Stromal cell of bone marrow (primary cell): ENCODE measurements at places on chromosomes 5 and 9.

DNA sequence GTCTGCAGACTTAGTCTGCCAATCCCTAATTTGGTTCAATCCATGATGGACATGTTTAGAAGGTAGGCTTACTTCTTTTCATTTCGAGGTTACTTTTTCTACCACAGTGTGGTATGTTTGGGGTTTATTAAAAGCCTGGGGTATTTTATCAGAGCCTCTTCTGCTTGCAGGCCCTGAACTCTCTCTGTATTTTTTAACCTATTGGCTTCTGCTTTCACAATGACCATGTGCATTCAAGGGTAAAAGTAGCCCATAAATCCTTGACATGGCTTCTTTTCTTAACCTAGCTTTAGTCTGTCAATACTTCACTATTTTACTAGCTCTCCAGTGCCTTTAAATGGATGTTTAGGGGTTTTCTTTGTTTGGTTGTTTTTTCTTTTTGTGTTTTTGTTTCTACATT is 286.6 kb downstream of the FER start:
- no peak for DNase-seq

DNA sequence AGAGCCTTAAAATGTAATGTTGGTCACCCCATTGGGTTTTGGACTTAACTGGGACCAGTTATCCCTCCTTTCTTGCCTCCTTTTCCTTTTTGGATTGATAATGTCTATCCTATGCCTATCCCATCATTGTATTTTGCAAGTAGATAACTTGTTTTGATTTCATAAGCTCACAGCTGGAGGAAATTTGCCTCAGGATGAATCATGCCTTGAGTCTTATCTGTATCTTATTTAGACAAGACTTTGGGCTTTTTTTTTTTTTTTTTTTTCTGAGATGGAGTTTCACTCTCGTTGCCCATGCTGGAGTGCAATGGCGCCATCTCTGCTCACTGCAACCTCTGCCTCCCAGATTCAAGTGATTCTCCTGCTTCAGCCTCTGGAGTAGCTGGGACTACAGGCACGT is 443.3 kb downstream of the DNAH5 start:
- peak; percentile 6 for DNase-seq

DNA sequence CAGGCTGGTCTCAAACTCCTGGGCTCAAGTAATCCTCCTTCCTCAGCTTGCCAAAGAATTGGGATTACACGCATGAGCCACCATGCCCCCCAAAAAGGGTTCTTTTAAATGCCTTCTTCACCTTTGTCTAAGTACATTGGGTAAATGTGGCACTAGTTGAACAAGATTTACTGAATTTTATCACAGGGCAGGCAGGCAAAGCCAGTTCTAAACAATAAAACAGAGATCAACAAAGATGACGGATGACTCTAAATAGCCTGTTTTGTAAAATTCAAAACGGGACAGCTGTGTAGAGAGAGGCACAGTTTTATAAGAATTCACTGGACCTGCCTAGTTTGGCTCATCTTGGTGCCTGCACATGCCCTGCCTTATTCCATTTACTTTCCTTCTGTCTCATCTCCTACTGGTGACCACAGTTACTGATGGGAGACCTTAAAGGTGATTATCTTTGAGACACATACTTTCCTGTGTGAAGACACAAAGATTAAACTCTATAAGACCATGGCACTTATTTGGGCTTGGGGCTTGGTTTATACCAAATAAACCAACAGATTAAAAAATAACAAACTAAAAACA is 149.6 kb upstream of the DMRT1 start:
- no peak for DNase-seq

DNA sequence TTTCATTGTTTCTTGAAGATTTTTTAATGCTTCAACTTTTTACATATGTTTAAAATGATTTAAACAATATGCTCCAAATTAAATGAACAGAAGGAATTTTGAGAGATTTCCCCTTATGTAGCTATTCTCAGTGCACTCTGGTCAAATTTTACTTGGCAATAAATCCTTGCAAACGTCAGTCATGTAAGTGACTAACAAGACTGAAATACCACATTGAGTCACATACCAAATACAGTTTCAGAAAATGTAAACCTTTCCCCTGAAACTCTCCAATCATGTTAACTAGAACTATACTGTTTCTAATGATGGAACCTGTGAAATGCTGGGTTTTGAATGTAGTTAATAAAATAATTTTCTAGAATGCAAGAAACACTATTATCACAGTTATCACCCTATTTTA is 29.6 kb downstream of the SAR1B start:
- peak; percentile 63 for DNase-seq

DNA sequence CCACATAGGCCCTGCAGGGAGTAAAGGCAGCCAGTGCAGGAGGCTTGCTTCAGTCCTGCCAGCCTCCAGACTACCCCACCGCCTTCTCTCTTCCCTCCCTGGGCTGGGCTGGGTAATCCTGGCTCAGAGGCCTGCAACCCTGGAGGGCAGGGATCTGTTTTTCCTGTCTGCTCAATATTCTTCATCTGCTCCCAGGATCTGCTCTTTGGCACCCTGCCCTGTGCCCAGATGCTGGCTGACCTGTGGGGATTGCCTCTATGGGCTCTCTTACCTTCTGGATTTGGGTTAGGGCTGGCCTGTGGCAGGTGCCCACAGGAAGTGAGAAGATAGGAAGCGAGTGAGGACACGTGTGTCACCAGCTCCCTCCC is 7.3 kb upstream of the ANGPTL2 start:
- DNase-seq, result no peak

DNA sequence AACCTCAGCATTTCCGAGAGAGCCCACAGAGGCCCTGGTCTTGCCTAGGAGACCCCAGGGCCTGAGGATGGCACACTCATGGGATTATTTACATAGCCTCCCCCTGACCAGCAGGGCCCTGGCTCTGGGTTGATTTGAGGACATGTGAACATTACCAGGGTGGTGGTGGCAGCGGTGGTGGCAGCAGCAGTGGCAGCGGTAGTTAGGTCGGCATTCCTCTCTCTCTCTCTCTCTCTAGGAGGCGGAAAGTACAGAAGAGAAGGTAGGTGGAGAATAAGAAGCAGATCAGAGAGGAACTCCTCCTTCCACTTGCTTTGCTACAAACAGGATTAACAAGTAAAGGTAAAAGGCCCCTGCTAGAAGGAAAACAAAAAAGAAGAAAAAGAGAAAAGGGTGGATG is 39.3 kb downstream of the B4GALT1 start:
- DNase-seq, result no peak

DNA sequence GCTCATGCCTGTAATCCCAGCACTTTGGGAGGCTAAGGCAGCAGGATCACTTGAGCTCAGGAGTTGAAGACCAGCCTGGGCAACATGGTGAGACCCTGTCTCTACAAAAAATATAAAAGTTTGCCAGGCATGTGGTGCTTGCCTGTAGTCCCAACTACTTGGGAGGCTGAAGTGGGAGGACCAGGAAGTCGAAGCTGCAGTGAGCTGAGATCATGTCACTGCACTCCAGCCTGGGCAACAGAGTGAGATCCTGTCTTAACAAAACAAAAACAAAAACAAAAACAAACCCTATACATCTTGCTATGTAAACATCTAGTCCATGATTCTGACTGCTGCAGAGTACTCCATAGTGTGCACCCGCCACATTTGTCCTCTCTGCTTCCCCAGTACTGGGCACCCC is 19.8 kb upstream of the PPP2CA start:
- no peak for DNase-seq

DNA sequence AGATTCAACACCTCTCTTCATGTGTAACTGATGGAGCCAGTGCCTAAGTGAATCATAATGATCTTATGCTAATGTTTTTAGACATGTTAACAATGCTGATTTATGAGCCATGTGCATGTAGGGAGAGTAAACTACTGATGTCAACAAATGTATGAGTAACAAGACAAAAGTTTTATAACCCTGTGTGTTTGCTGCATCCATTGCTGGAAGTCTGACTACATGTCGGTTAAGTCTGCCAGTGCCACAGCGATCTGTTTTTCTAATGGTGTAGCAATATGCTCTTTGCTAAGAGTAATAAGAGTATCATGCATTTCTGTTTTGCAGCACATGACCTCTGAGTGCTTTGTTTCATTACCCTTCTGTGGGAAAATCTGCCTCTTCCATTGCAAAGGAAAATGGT is 26.4 kb upstream of the TMOD1 start:
- DNase-seq, result no peak

GRCh38 chr9:33765411-33765810 is 29.9 kb upstream of the PRSS3 start:
- DNase-seq, result no peak

DNA sequence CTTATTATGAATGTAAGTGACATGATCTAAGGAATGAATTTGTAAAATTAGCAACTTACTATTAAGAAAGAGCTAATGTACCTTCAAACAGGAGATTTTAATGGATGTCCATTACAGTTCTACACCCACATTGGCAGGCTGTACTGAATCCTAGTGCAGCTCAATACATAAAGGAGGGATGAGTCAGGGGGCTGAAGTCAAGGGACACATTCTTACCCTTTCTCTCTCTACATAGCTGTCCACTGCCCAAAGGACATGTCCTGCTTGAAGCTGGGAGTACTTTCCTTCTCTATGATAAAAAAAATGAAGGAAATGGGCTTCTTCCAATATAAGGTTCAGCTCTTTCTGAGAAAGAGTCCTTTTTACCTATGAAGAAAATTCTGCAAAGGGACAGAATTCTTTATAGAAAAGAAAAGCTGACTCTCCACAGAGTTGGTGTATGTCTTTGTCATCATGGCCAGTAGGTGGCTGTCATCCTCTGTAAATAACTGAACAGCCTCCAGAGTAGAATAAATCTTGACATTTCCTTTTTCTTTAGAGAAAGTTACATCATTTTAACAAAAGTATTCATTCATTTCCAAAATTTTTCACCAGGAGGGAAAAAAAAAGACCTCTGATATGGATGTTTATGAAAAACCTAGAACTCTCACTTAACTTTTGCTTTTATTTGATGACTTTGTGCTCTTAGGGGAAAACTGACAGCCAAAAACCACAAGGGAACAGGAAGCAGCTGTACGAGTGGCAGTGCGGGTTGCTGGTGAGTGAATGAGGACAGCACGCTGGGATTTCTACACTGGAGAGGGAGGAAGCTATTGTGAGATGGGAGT is 13.1 kb upstream of the IFNA14 start:
- DNase-seq, result no peak

DNA sequence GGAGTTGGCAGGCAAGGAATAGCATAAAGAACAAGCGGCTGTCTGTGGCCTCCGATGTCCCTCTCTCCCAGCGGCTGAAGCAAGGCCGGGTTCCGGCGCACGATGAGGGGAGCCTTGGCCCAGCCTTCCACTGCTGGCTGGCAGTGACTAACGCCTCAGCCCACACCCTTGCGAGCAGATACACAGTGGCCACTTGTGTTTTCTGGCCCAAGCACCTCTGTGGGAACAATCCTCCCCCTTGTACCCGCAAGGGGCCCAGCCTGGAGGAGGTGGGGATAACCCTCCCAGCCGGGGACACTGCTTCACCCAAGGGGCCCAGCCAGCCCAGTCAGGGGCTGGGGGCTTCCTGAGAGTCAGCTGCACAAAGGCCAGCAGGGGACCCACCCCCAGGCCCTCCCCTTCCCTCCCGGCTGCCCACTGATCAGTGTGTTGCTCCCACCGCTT is 23.2 kb downstream of the STK10 start:
- DNase-seq, result no peak

- DNase-seq, result peak; percentile 79
Observed at GRCh38 chr9:16136961-16137360, 584.1 kb downstream of the CCDC171 start.

DNA sequence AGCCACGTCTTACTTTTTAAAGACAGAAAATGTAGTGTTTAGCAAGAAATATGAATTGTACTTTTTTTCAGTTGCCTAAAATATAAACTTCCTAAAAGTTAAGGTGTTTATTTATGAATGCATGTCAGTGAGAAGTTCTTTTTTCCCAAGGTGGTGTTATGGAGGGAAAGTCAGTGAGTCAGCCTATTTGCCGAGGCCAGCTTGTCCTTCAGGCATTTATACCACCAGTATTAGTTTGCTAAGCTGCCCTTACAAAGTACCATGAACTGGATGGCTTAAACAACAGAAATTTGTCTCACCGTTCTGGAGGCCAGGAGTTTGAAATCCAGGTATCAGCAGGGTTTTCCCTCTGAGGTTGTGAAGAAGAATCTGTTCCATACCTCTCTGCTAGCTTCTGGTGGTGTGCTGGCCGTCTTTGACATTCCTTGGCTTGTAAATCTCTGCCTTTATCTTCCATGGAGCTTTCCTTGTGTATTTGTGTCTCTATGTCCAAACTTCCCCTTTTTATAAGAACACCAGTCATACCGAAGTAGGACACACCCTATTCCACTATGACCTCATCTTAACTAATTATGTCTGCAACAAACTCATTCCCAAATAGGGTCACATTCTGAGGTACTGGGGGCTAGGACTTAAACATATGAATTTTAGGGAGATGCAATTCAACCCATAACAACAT is 38.4 kb downstream of the PRKACG start:
- DNase-seq, result no peak

DNA sequence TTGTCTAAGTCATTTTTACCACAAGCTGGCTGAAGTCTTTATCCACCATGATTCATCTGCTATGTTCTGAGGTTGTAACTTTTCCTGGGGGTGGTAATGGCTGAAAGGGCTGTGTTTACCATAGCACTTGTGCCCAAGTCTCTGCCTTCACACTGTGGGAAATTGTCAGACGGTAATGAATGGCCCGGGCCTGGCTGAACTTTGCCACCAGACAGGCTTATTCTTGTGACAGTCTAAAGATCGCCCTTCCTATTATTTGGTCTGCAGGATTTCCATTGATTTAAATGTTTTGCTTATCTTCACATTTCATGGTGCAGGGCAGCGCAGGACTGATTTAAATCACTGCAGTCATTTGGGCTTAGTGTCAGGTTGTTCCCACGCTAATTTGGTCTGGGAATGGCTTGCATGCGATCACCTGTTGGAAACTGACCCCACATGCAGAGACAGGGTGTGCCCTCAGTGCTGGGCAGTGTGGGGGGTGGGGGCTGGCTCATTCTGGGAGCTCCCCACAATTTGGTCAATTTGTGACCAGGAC is 109.3 kb upstream of the ICE1 start:
- DNase-seq, result peak; percentile 18

DNA sequence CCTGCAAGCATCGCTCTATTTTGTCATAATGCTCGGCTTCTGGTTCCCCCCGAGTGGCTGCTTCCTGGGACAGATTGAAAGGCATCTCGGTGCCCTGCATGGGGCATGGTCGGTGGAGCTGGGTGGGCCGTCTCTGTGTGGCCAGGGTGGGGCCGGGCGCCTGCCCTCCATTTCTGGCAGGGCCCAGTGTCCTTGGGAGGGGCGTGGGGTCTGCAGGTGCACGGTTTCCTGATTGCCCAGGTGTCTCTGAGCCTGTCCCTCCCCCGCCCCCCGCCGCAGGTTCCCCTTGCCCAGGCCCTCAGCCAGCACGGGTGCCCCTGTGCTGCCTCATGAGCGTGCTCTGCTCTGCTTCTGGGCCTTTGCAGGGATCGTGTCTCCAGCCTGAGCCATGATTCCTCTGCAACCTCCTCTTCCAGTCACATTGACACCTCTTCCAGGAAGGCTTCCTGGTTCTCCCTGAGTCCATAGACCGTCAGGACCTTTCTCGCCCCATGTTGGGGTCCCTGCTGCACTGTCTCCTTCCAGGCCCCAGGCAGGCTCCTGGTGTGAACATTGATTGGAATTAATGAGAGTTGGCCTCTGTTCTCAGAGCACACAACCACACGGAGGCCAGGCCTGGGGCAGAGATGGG is 90.2 kb downstream of the RXRA start:
- DNase-seq, result no peak

GRCh38 chr5:2030131-2030530 is 147.4 kb upstream of the IRX4 start:
- DNase-seq, result no peak
